ENCODE measurements at places on chromosomes 16 and 17.

DNA sequence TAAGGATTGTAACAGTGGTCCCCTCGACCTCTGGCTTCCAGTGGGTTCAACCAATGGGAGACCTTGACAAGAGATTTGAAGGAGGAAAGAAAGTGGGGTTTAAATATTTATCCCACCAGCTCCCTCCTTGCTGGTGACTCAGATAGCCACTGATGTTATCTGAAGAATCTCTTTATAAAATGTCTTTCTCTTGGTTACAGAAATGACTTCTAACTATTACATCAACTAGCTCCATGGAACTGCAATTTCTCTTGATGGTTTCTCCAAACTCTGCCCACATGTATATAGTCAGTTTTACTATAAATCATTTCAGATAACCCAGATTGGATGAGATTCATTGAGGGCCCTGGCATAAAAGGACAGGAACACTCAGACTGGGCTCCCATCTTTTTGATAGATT lies 920.2 kb upstream of the SOX9 start:
- DNase-seq = no peak

DNA sequence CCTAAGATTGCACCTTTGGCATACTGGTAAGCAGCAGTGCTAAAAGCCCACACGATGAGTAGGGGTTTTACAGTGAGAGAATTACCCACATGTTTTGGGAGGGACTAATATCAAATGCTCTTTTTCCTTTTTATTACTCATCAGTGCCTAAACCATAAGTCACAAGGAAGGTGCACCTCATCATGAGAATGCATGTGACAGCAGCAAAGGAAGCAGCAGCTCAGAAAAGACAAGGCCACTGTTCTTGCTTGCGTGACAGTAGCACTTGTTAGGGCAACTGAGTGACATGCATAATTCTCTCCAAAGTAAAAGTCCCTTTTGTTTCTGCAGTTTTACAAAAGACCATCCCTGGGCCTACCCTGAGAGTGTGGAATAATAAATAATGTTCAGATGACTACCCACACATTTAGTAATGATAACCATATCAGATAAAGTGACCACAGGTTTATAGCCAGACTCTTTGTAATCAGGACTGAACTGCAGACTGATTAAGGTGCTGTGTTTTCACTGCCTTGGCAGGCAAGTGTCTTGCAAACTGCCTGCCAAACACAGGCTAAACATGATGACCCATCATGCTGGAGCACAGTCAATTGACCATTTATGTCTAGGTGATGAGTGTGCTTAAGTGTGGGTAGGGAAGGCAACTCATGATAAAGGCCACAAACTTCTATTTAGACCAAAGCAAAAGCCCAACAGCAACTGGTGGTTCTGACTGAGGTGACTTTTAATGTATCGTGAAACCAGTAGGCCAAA lies 1751.4 kb downstream of the TP53TG3F start:
- no peak for DNase-seq

DNA sequence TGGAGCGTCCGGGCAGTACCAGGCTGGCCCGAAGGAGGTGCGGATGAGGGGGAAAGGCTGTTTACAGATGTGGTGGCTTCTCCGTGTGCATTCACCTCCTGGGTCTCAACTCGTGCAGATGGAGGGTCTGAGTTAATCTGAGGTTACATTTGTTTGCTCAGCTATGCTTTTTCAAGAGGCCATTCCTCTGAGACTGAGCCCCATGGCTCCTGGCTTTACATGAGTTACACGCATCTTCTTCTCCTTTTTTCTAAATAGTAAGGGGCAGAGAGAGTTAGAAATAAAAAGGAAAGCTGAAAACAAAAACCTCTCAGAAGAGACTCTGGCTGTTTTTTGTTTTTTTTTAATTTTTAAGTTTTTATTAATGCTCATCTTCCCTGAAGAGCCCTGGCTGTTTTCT lies 29.0 kb downstream of the IRF8 start:
- no peak for DNase-seq

GRCh38 chr16:69851491-69852240 lies 89.5 kb downstream of the WWP2 start:
- no peak for DNase-seq

- DNase-seq = no peak
Observed at GRCh38 chr17:18362698-18363100, 651 bp downstream of the SHMT1 start.

DNA sequence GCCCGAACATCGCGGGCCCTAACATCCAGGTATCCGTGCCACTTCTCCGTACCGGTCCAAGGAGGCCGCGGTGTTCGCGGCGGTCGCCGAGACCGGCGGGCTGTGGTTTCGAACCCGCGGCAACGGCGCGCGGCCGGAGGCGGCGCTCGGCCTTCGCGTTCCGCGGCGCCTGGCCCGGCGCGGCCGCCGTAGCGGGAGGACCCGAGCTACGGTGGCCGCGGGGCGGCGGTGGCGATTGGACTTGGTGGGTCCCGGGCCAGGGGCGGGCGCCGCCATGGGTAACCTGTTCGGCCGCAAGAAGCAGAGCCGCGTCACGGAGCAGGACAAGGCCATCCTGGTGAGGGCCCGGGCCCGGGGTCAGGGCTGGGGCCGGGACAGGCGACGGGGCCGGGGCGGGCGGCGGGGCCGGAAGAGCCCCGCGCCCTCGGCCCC lies at the start of gene CHMP6:
Gene CHMP6 (plus strand): TSS at position 197 of the 432 bp plus-strand sequence. CDS start 78 bp downstream, at position 275.
- peak; percentile 61 for DNase-seq

GRCh38 chr17:64583038-64583437 lies 76.3 kb downstream of the CEP95 start:
- DNase-seq = no peak

DNA sequence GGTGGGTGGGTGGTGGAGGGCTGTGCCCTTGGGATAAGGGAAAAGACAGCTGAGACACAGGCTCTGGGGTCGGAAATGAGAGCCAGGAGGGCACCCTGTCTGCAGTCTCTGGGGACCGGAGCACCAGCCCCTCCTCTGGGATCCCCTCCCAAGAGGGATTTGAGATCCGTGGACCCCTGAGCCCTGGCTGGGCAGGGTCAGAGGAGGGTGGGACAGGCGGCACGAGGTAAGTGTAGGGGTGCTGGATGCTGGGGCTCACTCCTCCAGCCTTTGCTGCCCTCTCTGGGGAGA lies 425 bp downstream of the SGSH start:
- no peak for DNase-seq

GRCh38 chr16:85528528-85529387 lies 84.4 kb upstream of the GSE1 start:
- DNase-seq = peak; percentile 8

- DNase-seq = no peak
Observed at GRCh38 chr17:76468634-76469010, 1.2 kb downstream of the AANAT start.

GRCh38 chr17:45162025-45162687 lies 481 bp downstream of the HEXIM2 start:
- DNase-seq = no peak

DNA sequence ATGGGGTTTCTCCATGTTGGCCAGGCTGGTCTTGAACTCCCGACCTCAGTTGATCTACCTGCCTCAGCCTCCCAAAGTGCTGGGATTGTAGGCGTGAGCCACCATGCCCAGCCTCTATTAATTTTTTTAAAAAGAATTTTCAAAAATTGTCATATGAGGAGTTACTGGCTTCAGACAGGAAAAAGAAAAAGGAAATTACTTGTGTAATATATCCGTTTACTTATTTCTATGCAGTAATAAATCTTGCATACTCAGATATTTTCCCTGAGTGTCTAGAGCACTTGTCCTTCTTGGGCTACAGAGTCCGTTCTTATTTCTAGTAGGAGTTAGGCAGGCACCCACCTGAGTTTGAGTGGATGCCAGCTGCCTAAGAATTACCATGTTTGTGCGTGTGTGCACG lies 85.8 kb downstream of the VMP1 start:
- no peak for DNase-seq

DNA sequence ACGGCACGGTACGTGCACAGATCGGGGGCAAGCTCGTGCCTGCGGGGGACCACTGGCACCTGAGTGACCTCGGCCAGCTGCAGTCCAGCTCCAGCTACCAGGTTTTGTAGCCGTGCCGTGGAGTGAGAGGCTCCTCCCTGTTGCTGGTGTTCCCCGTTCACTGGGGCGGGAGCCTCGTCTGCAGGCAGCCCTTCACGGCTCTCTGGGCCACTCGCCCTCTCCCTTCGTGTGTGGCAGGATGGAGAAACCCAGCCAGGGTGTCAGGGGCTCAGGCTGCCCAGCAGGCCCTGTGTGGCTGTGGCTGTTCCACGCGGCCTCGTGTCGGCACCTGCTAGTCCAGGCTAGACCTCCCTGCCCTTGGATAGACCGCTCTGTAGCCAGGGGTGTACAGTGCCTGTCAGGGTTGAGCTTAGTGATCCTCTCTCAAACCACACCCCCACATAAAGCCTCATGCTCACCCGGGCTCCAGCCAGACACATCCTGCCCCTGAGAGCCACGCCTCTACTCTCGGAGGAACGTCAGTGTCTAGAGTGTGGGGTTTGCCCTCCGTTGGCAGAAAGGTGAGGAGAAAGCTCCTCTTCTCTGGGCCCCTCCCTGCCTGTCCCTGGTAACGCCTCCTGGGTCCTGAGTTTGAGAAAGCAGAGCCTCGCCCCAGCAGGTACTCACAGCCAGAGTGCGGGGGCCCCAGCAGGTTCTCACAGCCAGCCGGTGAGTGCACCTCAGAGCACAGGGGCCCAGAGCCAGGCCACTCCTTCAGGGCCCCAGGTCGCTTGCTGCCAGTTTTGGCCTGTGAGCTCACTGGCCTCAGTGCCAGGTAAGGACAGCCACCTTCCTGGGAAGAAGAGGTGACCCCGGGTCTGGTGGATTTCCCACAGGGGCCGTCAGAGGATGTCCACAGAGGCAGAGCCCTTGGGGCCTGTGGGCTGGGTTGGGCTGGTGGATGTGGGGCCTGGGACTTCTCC lies 27.7 kb downstream of the NME3 start:
- DNase-seq = no peak

DNA sequence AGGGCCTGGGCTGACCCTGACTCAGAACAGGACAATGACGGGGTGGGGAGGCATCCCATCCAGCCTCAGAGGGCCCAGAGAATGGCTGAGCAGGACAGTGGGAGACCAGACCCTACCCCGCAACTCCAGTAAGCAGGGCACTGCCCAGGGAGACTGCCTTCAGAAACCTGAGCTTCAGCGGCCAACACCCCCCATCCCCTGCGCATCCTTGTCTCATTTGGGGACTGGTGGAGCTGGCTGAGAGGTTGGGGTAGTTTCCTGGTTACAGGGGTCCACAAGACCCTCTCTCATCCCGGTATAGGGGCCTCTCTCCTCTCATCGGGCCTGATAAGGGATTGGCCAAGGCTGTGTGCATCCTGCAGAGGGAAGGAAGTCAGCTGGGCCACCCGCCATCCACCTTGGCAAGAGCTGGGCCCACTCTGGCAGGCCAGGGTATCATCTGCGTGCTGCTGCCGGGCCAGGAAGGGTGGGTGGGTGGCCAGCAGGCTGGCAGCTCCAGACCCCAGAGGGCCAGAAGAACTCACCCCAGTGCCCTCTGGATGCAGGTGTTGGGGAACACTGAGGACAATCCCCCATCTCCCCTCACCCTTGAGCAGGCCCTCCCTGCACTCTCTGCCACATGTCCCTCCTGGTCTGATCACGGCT lies 229.1 kb downstream of the KATNIP start:
- no peak for DNase-seq

DNA sequence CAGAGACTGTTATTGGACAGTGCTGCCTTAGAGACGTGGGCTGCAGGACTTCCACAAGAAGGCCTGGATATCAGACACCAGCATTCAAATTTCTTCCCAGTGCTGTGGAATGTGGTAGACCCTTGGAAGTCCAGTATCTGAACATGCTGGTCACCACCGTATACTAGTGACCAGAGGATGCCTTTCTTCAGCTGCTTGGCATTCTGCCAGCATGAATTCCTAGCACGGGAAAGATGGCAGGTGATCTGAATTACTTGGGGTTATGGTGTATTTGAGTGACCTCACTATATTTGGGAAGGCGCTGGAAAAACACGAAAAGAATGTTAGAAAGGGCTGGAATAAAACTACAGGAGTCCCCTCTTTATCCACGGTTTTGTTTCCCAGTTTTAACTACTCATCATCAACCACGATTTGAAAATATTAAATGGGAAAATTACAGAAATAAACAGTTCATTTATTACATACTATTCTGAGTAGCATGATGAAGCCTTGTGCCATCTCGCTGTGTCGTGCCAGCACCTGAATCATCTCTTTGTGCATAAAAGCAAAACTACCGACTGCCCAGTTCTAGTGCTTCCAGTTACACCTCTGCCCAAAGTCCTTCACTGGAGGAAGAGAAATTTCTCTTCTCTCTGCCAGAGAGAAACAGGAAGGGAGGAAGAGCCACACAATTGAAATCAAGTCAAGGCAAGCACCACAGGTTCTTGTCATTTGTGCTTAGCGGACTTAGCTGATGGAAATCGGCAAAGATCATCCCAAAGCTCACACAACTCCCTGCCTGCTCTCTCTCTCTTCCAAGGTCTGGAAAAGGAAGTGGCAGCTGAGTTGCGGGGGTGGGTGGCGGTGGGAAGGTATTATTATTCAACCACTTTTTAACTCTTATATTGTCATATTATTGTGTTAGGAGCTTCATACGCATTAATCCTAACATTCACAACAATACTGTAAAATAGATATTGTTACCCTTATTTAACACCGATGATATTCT lies 1.4 kb upstream of the CHST4 start:
- no peak for DNase-seq

DNA sequence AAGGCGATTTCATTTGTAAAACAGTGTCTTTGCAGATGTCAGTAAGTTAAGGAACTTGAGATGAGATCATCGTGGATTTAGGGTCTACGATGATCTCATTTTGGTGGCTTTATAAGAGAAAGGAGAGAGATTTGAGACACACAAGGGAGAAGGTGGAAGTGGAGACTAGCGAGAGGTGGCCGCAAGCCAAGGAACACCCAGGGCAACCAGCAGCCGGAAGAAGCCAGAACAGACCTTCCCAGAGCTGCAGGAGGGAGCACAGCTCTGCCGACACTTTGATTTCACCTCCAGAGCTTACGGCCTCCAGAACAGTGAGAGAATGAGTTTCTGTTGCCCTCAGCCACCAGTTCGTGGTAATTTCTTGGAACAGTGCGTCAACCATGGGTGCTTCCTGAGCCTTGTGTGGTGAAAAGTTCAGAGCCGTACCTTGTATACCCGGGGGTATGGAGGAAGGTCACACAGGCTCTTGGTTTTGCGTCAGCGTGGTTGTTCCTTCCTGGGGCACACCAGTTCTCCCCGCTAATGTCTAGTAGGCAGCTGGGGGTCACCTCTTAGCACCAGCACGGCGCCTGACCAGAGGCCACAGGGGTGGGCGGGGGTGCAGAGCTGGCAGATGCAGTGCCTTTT lies 12.9 kb upstream of the SEC14L1 start:
- peak; percentile 32 for DNase-seq
